ENCODE measurements at places on chromosomes 5 and 9.

- no peak for DNase-seq
Measured at GRCh38 chr5:171867786-171868185, 82.2 kb downstream of the SMIM23 start.

- DNase-seq, result no peak
Measured at GRCh38 chr5:139566611-139567010, 5.5 kb downstream of the UBE2D2 start.

GRCh38 chr5:172661526-172661925 is 20.5 kb downstream of the NEURL1B start:
- no peak for DNase-seq

DNA sequence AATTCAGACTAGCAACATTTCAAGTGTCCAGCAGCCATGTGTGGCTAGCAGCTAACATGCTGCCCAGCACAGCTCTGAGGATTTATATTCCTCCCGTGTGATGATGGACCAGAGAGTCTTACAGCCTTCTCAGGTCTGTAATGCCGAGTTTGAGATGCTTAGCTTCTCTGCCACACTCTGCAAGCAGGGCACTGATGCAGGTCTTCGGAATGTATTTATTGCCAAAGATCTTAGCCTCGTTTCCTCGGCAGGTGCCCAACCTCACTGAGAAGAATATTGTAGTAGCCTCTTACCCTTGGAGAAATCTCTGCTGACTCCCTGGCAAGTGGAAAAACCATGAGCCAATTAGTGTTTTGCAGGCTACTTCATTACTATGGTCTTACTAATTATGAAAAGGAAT is 3.7 kb upstream of the RAI14 start:
- no peak for DNase-seq

- no peak for DNase-seq
Measured at GRCh38 chr5:14035859-14036503, 91.5 kb upstream of the DNAH5 start.

DNA sequence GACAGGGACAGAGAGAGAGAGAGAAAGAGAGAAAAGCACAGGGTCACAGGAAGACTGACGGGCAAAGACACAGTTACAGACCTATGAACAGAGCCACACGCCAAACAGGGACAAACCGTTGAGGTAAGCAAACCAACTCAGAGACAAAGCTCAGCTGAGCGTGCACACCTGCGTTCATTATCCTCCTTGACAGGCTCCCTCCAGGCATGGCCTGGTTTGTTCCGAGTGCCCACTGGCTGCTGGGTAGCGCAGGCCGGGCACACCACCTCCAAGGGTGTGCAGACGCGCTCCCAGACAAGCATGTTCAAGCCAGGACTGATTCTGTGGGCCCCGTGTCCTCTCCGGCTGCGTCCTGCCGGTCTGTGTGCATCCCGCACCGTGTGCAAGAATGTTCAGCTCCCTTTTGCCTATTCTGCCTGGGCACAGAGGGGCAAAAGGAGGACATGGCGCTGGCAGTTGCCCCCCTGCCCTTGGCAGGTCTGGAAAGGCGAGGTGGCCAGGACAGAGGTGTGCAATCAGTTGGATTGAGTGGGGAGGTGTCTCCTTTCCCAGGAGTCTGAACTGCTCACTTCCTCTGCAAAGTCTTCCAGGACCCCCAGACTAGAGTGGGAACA is 467 bp upstream of the SMIM32 start:
- no peak for DNase-seq

DNA sequence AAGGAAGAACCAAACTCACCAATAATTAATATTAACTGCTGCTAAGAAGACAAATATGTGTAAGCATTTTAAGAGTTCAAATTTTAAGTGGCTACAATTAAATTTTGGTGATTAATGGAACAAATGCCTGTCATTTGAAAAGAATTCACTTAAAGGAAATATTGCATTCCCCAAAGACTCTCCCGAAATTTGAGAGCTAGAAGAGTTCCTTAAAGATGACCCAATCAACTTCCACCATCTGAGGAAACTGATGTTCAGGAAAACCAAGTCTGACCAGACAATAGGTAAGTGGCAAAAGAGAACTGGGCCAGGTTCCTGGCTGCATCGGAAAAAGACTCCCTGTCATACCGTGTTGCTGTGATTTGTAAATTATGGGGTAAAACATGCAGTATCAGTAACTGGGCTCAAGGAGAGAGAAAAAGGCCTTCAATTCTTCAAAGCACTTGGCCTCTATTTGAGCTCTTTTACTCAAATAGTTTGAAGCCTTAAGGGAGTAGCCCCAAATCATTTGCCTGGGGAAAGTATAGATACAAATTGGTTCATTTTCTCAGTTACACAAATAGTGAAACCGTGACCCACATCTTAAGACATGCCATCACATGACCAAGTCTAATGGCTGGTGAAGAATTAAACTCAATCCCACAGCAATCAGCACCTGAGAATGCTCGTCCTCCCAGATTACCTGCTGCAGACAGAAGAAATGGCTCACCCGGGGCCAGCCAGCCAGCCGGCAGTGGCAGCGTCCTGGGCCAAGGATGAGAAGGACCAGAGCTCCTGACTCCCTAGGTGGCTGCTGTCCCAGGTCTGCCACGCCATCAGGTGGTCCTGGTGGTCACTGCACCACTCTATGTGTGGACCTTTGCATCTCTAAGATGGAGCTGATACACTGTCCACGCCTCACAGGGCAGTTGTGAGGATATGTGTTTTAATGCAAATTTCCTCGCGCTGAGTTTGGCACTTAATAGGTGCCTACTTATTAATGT is 162.9 kb downstream of the TTLL11 start:
- no peak for DNase-seq

GRCh38 chr5:168347368-168348083 is 56.1 kb downstream of the WWC1 start:
- DNase-seq, result no peak

DNA sequence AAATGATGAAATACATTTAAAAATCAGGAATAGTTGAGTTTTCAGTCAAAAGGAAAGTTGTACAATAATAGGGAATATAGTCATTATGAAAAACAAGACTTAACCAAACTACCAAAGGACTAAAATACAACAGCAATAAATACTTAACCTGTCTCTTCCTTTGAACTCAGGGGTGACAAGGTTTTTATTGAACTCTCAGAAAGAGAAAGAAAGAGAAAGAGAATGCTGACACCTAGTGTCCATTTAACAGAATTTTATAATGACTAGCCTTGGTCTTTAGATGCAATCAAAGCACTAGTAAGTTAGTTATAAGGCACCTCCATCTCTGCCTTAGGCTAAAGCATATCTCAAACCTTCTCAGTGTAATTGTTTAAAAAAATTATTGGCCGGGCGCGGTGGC is 47.5 kb downstream of the UIMC1 start:
- DNase-seq, result no peak

GRCh38 chr9:77710316-77710715 is 62.2 kb upstream of the GNA14 start:
- DNase-seq, result no peak

GRCh38 chr5:55037046-55037771 is 13.2 kb downstream of the GZMK start:
- no peak for DNase-seq
